Stimulated activated naive CD8-positive, alpha-beta T cell treated with anti-CD3 and anti-CD28 coated beads, Interleukin-15, Interleukin-2, amounts not matched to agents 100 U/mL and 50 U/mL, for 24 hours (primary cell): ENCODE measurements at places on chromosomes 16 and 17.

GRCh38 chr17:80101011-80101945 is at the start of gene GAA:
Gene GAA (plus strand): TSS chr17:80101581. CDS start chr17:80104587, 3,006 bp downstream.
- peak; percentile 95 for DNase-seq

GRCh38 chr17:39461113-39461925 is at the start of gene CDK12:
Gene CDK12 (plus strand): TSS chr17:39461486. CDS start chr17:39462072, 586 bp downstream.
- DNase-seq = peak; percentile 91

GRCh38 chr16:14344292-14344691 is 273.2 kb downstream of the MRTFB start:
- DNase-seq = no peak

DNA sequence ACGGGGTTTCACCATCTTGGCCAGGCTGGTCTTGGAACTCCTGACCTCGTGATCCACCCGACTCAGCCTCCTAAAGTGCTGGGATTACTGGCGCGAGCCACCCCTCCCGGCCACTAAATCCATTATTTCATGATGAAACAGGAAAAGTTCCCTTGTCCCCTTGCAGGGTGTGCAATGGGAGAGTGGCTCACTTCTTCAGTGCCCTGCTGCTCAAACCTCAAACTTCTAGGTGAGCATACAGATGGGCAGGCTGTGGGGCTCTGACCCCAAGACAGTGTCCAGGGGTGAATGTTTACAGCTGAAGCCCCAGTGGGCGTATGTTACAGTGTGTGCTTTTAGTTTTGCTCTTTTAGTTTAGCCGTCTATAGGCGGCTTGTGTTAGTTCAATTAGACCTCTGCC is 34.7 kb downstream of the GJC1 start:
- no peak for DNase-seq

GRCh38 chr16:70341600-70341999 is 5.1 kb upstream of the DDX19A start:
- no peak for DNase-seq

DNA sequence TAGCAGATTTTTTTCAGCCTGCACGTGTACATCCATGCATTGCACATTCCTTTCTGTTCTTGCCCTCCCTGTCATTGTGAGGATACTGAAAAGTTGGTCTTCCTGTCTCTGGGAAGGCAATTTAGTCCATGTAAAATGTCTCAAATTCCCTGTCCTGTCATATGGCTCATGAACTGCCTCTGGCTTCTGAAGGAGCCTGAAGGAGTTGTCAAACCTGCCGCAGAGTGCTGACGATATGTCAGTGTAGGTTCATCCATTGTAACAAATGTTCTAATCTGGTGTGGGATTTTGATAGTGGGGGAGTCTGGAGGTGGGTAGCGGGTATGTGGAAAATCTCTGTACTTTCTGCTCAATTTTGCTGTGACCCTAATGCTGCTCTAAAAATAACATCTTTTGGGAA is 59.6 kb downstream of the YPEL2 start:
- DNase-seq = no peak

DNA sequence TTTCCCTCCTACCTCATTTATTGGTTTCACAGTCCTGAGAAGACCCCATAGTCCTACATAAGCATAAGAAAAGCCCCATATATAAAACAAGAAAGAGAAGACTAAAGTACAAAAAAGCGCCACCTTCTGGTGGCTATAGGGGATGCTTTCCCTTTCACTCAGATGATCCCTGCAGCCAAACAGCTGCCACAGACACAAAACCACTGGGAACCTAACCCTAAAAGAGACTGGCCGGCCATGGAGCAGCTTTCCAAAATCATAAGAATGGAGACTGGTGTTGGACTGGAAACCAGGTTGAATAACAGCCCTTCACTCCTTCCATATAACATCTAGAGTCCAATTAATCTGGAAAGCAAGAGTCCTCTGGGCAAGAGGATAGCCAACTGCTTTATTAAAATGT is 11.4 kb downstream of the DYNC1LI2 start:
- DNase-seq = peak; percentile 29

DNA sequence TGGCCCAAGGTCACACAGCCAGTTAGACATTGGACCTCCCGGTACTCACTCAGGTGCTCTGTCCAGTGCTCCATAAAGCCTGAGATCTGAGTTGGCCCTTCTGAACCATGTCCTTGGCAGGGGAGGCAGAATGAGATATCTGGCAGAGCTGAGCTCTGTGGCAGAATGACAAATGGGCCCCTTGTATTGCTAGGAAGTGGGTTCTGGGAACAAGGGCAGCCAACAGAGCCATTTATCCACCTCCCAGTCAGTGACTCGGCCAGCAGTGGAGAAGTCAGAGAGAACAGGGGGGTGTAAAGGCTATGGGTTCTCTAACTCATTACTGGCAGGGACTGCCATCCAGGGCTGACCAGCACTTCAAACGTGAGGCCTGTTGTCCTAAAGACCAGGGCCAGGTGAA is 117.1 kb upstream of the NLRP1 start:
- no peak for DNase-seq

GRCh38 chr17:8143581-8144400 is 8.4 kb downstream of the PER1 start:
- DNase-seq = no peak

- DNase-seq = no peak
These were observed 1.8 kb upstream of the CDRT4 start for GRCh38 chr17:15469260-15469659.

- DNase-seq = no peak
These were observed 36.2 kb upstream of the NAT9 start for GRCh38 chr17:74812109-74813009.

GRCh38 chr17:1521086-1521640 is 4.8 kb upstream of the INPP5K start:
- DNase-seq = no peak

GRCh38 chr16:85221771-85222154 is 109.5 kb upstream of the CIBAR2 start:
- no peak for DNase-seq

DNA sequence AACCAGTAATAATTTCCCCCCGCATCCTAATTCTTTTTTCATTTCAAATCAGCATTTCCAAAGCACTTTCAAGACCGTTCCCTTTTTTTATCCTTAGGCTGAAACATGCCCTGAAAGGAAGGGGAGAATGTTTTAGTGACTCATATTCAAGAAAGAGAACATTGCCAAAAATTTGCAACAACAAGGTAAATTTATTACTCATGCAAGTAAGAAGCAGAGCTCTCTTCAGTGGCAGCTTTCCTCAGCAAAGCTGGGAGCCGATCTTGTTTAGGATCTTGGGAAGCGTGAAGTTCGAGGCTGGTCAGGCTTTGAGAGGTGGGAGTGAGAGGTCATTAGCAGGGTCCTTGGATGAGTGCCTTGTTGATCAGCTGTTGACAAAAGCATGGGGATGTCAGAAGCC is 129.5 kb downstream of the PRKCA start:
- DNase-seq = no peak

DNA sequence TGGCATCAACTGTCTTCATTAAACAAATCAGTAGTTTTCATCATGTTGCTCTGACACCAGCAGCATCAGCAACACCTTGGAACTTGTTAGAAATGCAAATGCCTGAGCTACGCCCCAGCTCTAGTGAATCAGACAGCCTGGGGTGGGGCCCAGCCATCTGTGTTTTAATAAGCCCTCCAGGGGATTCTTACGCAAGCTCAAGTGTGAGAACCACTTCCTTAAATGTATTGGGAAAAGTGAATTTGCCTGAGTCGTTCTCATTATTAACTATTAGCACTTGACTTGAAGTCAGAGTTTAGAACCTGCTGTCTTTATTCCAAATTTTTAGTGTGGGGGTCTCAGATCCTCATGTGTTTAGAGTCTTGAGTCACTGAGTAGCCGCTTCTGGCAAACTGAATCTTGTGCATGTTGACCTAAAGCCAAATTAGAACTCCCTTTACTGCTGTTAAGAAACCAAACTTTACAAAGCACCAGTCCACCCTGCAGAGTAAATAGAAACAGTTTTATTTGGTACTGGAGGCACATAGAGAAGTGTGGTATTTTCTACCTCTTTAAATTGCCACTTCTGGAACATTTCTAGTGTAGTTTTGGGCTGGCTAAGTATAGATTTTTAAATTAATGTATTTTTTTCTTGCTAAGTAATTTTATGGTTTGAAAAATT is 137.4 kb upstream of the COX10 start:
- peak; percentile 4 for DNase-seq

DNA sequence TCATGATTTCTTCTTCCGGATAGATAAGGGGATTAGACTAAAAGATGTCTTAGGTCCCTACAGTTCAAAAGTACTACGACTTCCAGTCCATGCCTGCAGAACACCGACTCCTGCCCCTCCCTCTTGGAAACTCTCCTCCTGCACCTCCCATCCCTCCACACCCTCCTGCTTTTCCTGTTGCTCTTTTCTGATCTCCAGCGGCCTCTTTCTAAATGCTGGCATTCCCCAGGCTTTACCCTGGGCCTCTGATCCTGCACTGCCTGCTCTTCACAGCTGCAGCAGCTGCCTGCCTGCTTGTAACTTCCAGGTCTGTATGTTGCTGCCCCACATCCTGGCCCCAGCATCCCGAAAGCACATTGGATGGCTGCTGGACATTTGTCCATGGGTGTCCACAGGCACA is 154.2 kb downstream of the KCNJ12 start:
- no peak for DNase-seq
